ENCODE measurements at places on chromosomes 13 and 19. TPM values are rescaled to one million over a fixed set of nuclear protein-coding genes. Genes with fewer than 3 reads are reported as not detected.

Gene CATSPERD
- not detected for total RNA-seq

Gene ZNF234
- 8.7 TPM for total RNA-seq

Gene FDX2
- total RNA-seq = 12.2 TPM

- peaks cover 22% of the 10 kb centered on the region for H3K4me1 ChIP-seq
- H3K4me3 ChIP-seq = no peak overlapping the region
- DNase-seq = no peak
- no peaks in the 10 kb centered on the region for H3K36me3 ChIP-seq
Measured at GRCh38 chr13:77349365-77349764, 22.5 kb upstream of the MYCBP2 start.

Gene RUBCNL
- total RNA-seq = 0.74 TPM

DNA sequence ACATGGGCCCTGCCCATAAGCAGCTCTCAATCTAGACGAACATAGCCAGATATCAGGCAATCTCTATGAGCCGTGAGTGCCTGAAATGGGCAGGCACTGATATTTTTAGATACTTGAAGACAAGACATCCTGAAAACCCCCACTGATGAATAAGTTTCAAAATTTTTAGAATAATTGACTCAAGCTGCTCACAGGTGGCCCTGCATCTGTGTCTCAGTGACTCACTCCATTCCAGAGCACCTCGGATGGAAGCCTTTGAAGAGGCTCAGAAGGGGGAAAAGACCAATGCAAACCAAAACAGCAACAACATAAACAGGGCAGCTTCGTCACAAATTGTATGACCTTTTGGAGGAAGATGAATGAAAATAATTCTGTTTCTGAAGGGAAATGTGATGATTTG, 42.8 kb upstream of the SLC46A3 start:
- H3K36me3 ChIP-seq = peaks cover 9% of the 10 kb centered on the region
- H3K4me1 ChIP-seq = no peaks in the 10 kb centered on the region
- H3K27me3 ChIP-seq = peaks cover 4% of the 10 kb centered on the region
- no peak overlapping the region for H3K27ac ChIP-seq
- no peak overlapping the region for H3K4me3 ChIP-seq
- no peak for DNase-seq

Data from activated CD4-positive, alpha-beta memory T cell treated with anti-CD3 and anti-CD28 coated beads for 36 hours (primary cell).